ENCODE measurements at places on chromosomes 6 and 20.

DNA sequence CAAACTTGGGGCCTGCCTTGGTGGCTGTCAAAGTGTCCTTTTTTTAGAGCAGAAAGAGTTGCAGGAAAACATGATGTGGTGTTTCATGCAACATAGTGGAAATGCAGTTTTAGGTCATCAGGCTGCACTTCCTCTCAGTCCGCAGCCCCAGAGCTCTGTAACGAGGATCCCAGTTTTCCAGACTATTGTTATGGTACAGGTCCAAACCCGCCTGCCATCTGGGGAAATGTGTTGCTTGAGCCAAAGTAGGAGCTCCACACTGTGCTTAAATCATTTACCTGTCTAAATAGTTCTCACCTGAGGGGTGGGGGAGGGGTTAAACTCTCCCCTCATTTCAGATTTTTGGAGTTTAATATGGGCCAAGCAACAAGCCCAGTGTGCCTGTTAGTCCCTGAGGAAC lies 59.8 kb downstream of the GOPC start:
- no peak for DNase-seq

DNA sequence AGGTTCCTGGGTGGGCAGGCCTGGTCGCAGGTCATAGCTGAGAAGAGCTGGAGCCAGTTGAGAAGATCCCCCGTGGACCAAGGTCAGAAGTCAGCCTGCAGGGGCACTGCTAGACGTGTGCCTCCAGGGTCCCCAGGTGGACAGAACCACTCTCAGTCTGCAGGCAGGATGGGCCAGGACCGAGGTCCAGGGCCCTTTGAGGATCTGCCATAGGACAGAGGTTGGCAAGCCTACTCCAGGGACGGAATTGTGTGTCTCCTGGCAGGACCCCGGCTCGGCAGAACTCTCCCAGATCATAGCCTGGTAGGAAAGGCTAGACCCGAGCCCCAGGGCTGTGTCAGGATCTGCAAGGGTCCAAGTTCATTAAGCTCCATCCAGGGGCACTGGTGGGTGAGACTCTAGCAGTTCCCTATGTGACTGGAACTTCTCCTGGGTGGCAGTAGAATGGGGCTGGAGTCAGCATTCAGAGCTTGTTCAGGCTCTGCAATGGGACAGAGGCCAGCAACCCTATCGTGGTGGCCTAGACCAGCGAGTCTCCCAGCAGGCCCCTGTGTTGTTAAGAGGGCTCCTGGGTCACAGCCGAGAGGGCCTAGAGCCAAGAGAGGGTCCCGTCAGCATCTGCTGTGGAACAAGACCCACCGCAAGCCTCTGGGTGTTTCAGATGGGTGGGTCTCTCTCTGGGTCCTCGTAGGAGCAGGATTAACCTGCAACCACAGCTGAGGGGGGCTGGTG lies 18.2 kb downstream of the TTLL2 start:
- DNase-seq = no peak

GRCh38 chr20:45350217-45350616 lies 2.0 kb upstream of the SDC4 start:
- DNase-seq = no peak

DNA sequence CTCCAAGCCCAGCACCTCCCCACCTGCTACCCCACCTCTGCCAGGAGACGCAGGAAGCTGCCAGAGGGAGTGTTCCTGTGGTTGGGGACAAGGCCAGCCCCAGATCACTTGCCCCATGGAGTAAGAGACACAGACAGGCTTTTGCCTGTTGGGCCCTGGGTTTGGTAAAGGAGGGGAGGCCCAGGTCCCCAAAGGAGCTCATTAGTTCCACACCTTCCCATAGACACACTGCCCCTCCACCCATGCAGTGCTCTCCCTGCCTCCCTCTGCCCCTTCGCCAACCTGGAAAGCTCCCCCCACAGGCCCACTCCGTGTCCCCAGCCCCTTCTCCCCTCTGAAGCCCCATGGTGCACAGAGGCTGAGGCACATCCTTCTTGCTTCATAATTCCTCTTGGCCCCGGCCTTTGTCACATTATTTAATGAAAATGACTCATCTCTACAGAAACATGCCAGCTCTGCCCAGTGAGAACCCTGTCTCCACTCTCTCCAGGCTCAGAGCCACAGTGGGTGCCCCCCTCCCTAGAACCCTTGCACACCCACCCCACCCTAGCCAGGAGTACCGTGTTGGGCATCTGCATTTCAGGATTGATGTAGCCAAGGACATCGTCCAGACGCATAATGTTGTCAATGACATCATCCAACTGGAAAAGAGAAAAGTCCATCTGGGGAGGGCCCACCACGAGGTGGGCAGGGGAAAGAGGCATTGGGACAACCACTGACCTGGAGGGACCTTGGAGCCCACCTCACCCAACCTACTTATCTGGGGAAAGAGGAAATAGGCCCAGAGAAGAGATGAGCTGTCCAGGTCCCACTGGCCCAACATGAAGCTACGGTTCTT lies 46.0 kb downstream of the TFEB start:
- no peak for DNase-seq

GRCh38 chr6:104896914-104897313 lies 37.2 kb upstream of the HACE1 start:
- DNase-seq = no peak

GRCh38 chr6:34036357-34037069 lies 109.4 kb downstream of the GRM4 start:
- DNase-seq = no peak

DNA sequence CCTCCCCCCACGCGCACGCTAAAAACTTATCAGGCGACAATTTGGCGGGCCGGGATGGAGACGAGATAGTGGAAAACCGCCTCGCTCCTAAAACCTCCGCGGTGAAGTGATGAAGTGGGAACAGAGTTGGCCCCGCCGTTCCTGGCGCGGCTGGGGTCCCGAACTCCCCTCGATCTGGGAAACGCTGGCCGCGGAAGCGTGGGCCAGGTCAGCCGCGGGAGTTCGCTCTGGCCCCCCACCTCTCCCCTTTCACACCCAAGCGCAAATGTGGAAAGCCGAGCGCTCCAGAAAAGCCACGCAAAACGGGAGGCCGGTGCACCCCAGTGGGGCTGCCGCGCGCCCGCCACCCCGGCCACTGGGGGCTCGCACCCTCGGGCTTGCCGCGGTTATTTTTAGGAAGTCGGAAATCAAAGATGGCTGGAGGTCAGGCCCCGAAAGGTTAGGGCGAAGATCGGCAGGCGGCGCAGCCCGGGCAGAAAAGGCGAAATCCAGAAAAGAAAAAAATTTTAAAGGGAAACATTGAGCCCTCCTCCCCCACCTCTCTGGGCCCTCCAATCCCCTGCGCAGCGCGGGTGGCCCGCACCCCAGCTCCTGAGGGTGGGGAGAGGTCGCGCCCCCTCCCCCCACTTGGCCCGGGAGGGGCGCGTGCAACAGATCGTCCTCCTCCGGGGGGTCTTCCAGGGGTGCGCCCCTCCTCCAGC lies 1.0 kb downstream of the SALL4 start:
- DNase-seq = no peak

DNA sequence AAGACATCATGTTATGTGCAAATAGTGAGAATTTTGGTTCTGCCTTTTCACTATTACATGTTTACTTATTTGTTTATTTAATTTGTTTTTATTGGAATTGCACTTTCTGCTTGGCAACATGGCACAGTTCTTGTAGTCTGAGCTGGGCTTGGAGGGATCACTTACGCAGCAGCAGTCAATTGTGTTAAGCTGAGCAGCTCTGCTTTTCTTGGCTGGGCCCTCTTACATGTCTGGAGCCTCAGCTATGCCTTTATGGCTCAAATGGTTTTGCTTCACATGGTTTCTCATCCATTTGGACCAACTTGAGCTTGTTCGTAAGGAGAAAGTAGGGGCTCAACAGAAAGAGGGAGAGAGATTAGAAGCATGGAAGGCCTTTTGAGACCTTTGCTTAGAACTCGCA lies 327.5 kb upstream of the EPHA7 start:
- no peak for DNase-seq

- no peak for DNase-seq
These were observed 84.8 kb downstream of the CD40 start for GRCh38 chr20:46202766-46203509.

DNA sequence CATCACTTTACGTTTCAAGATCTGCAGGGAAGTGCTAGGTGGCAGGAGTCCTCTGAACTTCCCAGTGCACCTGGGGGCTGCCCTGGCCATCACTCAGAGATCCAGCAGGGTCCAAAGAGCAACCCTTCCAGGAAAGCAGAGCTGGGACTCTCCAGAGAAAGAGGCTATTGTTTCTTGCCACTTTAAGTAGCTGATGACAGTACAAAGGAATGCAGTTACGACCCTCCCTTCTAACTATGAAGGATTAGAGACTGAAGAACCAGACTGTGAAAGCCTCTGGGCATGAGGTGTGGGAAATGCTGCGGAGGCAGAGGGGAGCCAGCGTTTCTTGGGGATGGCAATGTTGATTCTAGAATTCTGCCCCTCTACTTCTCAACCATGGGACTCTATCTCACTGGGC lies 189.1 kb upstream of the SUPT3H start:
- DNase-seq = no peak

DNA sequence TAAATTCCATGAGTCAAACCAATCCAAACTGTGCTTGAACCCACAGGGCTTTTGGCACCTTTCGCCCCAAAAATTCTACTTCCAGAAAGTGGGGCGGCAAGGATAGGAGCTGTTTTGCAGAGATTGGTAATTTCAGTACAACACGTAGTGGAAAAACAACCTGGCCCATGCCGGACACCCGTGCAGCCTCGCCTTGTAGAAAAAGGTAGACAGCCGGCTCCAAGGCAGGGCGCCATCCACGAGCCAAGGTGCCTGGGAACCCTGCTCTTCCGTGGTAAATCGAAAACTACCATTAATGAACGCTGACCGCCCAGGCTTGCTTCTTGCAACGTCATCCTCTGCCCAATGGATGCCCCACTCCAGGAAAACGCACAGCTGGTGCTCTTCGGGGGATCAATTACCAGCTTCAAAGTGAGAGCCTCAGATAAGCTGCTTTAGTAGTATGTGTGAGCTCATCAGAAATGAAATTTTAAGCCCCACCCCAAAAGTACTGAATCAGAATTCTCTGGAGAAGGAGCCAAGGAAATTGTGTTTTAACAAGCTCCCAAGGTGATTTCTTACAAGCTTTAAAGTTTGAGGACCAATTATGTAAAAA lies 1.8 kb downstream of the OOEP start:
- DNase-seq = no peak

DNA sequence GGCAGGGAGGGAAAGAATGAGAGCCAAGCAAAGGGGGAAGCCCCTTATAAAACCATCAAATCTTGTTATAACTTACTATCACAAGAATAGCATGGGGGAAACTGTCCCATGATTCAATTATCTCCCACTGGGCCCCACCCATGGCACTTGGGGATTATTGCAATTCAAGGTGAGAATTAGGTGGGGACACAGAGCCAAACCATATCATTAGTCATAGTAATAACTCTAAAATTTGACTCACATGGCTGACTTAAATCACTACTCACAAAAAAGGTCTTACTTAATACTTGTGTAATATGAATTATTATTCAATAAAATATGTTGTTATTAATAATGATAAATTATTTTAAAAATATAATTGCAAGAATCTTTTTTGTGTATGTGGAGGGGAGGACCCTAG lies 178.1 kb upstream of the TCF21 start:
- DNase-seq = no peak

DNA sequence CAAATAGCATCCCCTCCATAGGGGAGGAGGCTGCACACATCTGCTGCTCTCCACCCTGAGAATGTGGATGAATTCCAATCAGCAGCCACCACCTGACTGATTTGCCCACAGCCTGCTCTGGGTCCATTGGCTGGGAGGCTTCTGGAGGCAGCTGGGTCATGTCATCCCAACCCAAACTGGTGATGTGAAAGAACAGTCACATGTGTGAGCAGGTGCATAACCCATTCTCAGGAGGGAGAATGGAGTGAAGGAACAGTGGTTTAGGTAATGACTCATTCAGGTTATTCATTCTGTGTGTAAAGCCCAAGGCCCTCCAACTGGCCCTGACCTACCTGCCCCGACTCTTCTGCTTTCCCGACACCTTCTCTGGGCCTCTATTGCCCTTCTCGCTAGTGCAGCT lies 90.9 kb upstream of the GCM1 start:
- DNase-seq = no peak

GRCh38 chr6:146875927-146876270 lies 277.1 kb downstream of the ADGB start:
- no peak for DNase-seq

- DNase-seq = no peak
These were observed 120.5 kb downstream of the TRIM27 start for GRCh38 chr6:28803337-28803709.

GRCh38 chr20:56788041-56788670 lies 159.1 kb downstream of the TFAP2C start:
- DNase-seq = no peak

DNA sequence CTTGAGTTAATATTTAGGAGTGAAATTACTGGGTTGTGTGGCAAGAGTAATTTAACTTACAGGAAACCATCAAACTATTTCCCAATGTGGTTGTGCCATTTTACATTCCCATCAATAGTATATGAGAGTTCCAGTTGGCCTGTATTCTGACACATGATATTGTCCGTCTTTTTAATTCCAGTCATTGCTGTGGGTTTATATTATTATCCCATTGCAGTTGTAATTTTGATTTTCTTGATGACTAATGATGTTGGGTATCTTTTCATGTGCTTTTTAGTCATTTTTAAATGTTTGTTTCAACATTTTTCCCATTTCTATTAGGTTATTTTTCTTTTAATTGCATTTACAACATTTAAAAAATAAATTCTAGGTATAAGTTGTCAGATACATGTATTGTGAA lies 614.0 kb downstream of the UTRN start:
- no peak for DNase-seq

GRCh38 chr6:120938876-120939472 lies 395.3 kb downstream of the TBC1D32 start:
- no peak for DNase-seq

DNA sequence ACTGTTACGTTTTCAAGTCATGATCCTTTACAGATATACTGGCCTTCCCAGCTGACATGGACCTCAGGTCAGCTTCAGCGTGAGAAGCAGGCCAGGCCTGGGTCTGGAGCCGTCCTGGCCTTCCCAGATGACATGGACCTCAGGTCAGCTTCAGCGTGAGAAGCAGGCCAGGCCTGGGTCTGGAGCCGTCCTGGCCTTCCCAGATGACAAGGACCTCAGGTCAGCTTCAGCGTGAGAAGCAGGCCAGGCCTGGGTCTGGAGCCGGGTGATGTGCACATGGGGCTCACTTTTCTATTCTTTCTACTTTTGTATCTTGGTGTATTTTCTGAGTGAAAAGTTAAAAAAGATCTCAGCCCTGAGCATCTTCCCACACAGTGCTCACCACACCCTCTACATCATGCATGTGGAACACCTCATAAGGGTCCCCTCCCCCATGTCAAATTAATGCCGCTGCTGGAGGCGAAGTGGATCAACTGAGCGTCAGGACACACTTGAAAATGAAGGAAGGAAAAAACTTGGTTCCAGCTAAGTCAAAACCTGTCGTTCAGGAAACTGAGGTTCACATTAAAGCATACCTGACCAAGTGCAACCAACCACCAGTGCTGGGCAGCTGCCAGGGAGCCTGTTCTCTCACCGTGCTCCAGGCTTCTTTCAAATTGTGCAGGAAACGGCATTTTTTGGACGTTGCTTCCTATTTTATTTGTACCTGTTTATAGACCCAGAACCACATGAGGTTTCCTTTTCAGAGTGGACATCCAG lies 32.2 kb downstream of the KIF25 start:
- DNase-seq = no peak
